ENCODE measurements at places on chromosomes 7 and 10. TPM values are rescaled to one million over a fixed set of nuclear protein-coding genes. Genes with fewer than 3 reads are reported as not detected.

The DEPP1 gene
- total RNA-seq = 1.5 TPM

The KAZALD1 gene
- total RNA-seq = 0.55 TPM

The CFAP46 gene
- not detected for total RNA-seq

The HMX3 gene
- total RNA-seq = not detected

The PYROXD2 gene
- total RNA-seq = 2.8 TPM

The CALCR gene
- total RNA-seq = not detected

The DRGX gene
- total RNA-seq = not detected

The AKR1C1 gene
- 0.97 TPM for total RNA-seq

GRCh38 chr7:134724606-134725005, 54.8 kb upstream of the CALD1 start:
- H3K27me3 ChIP-seq = no peaks in the 10 kb centered on the region
- peaks cover 12% of the 10 kb centered on the region for H3K36me3 ChIP-seq
- H3K4me1 ChIP-seq = peaks cover 18% of the 10 kb centered on the region
- no peak overlapping the region for H3K4me3 ChIP-seq
- H3K27ac ChIP-seq = peak overlapping the region; percentile 43

GRCh38 chr10:23413629-23414089, 25.2 kb upstream of the OTUD1 start:
- H3K27me3 ChIP-seq = no peaks in the 10 kb centered on the region
- peaks cover 20% of the 10 kb centered on the region for H3K4me1 ChIP-seq
- no peak overlapping the region for H3K4me3 ChIP-seq
- H3K36me3 ChIP-seq = no peaks in the 10 kb centered on the region
- peak overlapping the region; percentile 56 for H3K27ac ChIP-seq

DNA sequence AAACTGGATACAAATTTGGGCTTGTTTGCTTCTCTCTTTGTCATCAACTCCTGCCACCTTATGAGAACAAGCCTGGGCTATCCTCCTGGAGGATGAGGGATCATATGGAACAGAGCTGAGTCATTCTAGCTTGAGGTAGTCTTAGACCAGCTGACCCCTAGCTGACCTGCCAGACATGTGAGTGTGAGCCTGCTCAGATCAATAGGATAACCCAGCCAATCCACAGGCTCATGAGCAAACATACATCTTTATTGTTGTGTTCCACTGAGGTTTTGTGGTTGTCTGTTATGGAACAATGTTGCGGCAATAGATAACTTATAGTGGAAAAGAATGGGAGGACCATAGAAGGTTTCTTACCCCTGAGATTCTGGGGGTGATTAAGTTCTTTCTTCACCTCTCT, 54.5 kb upstream of the FAM180A start:
- no peak for DNase-seq
- peaks cover 1% of the 10 kb centered on the region for H3K4me1 ChIP-seq
- peaks cover 13% of the 10 kb centered on the region for H3K27me3 ChIP-seq
- H3K27ac ChIP-seq = no peak overlapping the region
- no peaks in the 10 kb centered on the region for H3K36me3 ChIP-seq

- no peaks in the 10 kb centered on the region for H3K27me3 ChIP-seq
- H3K4me1 ChIP-seq = peaks cover 17% of the 10 kb centered on the region
- no peak overlapping the region for H3K4me3 ChIP-seq
- H3K36me3 ChIP-seq = no peaks in the 10 kb centered on the region
- DNase-seq = no peak
Observed at GRCh38 chr7:159064816-159065510, 79.7 kb downstream of the VIPR2 start.

DNA sequence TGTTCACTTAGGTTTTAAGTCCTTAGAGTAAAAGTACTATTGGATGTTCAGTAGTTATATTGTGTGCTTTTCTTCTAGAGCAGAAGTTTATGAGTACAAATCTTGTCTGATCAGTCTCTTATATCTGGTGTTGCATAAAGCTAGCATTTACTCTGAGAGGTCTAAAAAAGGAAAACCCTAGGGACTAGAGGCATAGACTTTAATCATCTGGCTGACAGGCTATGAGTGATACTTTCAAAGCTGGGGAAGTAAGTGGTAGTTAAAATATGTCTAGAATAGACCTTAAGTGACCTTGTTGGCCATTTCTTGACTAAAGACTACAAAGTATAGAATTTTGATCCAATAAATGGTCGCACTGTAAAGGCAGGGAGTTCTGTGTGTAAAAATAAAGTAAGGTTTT, 32.9 kb upstream of the PHYHIPL start:
- H3K4me3 ChIP-seq = no peak overlapping the region
- no peaks in the 10 kb centered on the region for H3K27me3 ChIP-seq

DNA sequence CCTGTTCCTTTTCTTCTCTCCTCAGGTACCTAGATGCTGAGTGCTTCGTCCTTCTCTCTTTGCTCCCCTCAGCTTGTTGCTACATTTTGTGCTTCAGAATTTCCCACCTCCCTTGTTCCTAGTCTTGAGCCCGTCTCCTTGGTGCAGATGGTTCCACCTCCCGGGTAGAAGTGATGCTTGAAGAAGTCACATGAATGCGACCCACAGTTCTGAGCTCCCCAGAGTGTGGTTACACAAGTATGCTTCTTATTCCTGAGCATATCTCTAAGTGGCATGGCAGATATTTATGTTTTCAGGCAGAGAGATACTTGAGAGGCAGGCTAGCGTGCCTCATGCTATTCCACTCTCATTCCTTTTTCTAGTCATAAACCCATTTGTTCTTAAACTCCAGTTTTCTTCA, 34.0 kb downstream of the INPP5F start:
- H3K27me3 ChIP-seq = no peaks in the 10 kb centered on the region
- H3K4me1 ChIP-seq = peaks cover 12% of the 10 kb centered on the region
- no peak overlapping the region for H3K27ac ChIP-seq
- H3K4me3 ChIP-seq = no peak overlapping the region

DNA sequence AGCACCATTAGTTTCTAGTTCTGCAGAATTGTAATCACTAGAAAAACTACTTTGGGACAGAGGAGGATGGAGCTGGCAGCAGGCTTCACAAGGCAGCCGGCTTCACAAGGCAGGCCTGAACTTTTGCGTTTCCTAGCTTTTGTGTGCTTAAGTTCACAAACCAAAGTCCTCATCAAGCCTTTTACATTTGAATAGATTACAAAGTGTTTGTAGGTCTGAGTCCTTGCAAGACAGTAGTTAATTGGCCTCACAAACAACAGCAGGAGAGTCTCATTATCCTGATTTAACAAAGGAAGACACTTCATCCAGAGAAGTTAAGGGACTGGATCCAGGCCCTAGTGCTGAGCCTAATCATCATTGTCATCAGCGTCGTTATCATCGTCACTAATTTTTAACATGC, 147.8 kb upstream of the AUTS2 start:
- no peaks in the 10 kb centered on the region for H3K36me3 ChIP-seq
- H3K27me3 ChIP-seq = no peaks in the 10 kb centered on the region
- H3K4me3 ChIP-seq = no peak overlapping the region
- H3K27ac ChIP-seq = no peak overlapping the region

GRCh38 chr10:95133016-95133752, 60.9 kb upstream of the ACSM6 start:
- H3K4me1 ChIP-seq = no peaks in the 10 kb centered on the region
- H3K4me3 ChIP-seq = no peak overlapping the region
- no peak overlapping the region for H3K27ac ChIP-seq
- DNase-seq = peak; percentile 61
- H3K27me3 ChIP-seq = peaks cover 1% of the 10 kb centered on the region

- no peak overlapping the region for H3K27ac ChIP-seq
- peaks cover 5% of the 10 kb centered on the region for H3K4me1 ChIP-seq
- no peak overlapping the region for H3K4me3 ChIP-seq
- H3K27me3 ChIP-seq = peaks cover 6% of the 10 kb centered on the region
- no peaks in the 10 kb centered on the region for H3K36me3 ChIP-seq
- no peak for DNase-seq
Observed at GRCh38 chr10:2882628-2883027, 184.7 kb upstream of the PFKP start.

DNA sequence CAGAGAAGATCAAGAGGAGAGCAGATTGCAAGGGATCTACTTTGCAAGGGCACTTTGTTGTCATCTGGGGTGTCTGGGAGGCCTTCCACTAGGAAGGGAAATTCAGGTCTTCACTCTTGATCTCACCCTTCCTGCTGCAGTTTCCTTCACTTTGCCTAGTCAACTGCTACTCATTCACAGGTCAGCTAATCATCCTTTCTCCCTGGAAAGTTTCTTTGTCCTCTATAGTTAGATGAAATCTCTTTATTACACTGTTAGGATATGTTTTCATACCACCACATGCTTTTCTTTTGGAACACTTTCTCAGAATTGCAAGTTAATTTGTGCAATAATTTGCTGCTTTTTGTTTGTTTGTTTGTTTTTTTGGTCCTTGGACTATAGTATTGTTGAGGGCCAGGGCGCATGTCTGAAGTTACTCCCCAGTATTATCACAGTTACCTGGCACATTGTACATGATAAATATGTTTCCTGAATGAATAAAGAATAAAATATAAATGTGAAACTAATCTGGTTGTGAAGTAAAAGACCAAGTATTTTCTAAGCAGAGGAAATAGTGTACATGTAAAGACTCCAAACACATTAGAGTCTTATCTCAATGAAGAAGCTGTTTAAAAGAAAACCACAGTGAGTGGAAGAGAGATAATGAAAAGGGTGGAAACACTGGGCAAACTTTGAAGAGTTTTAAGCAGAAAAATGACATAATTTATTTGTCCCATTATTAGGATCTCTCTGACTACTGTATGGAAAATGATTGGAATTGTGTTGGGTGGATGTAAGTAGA, 139.9 kb upstream of the DGKB start:
- no peaks in the 10 kb centered on the region for H3K27me3 ChIP-seq
- no peak overlapping the region for H3K27ac ChIP-seq
- no peaks in the 10 kb centered on the region for H3K4me1 ChIP-seq
- no peak overlapping the region for H3K4me3 ChIP-seq

GRCh38 chr10:28008054-28008453, 9.2 kb upstream of the ODAD2 start:
- H3K27ac ChIP-seq = no peak overlapping the region
- DNase-seq = no peak
- no peaks in the 10 kb centered on the region for H3K36me3 ChIP-seq
- H3K4me3 ChIP-seq = no peak overlapping the region

DNA sequence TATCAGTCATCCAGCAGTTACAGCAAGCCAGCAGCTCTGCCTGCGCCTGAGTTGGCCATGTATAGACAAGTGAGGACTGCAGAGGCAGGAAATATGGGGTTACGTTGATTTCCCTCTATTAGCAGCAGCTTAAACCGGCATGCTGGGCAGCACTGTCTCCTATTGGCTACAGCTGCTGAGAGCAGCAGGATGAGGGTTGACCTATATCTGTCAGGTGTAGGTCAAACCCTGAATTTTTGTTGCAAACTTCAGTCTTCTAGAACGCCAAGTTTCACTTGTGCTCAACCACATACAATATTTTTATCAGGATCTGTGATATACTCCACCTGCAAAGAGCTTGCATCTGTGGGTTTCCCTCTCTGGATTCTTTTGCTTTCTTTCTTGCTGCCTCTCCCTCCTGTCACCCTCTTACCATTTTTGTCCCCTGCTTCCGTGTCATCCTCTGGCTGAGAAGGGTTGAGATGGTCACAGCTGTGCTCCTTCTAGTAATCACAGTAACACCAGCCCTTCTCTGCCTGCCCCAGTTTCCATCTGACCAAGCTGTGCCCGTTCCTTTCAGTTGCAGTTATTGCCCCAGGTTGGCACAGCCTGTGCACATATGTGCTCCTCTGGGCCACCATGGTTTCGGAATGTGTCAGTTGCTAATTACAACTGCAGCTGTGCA, 23.8 kb upstream of the GLCCI1 start:
- peak overlapping the region; percentile 80 for H3K27ac ChIP-seq
- H3K36me3 ChIP-seq = no peaks in the 10 kb centered on the region
- peaks cover 19% of the 10 kb centered on the region for H3K4me1 ChIP-seq
- DNase-seq = peak; percentile 40
- peak overlapping the region; percentile 62 for H3K4me3 ChIP-seq

DNA sequence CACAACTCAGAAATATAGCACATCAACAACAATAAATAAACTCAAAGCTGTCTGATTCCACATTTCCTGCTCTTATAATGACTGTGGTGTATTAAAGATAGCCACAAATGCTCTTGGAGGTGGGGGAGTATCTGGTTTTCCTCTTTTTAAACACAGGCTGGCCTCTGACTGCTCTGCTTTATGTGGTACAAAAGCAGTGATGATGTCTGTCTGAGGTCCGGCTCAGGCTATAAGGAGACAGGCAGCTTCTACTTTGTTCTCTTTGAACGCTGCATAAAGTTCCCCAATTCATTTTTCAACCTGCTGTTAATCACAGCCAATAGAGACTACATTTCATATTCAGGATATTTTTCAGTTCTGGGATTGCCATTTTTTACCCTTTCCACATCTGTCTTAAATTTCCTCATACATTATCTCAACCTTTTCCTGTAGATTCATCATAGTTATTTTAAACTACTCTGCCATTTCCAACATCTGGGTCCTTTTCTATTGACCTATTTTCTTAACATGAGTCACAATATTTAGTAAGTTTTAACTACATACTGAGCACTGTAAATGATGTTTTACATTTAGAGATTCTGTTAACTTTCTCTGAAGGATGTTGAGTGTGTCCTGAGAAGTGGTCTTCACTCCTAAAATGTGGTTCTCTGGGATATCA, 64.9 kb downstream of the CRPPA start:
- no peak overlapping the region for H3K4me3 ChIP-seq
- no peak for DNase-seq

DNA sequence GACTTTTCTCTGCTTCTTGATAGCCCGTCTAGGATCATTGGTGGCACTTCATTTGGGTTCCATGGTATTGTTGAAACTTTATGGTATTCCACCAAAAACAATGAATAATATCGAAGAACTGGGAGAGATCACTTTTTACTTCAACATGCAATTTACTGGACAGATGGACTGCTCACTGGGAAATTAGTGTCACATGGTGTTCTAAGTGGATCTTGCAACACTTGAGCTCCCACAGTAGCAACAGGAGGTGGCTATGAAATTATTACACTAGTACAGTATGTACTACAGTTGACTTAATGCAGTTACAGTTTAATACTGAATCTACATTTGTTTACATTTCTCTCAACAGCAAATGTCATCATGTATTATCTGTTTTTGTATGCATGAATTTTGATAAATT, 997.3 kb downstream of the REEP3 start:
- no peaks in the 10 kb centered on the region for H3K36me3 ChIP-seq
- H3K4me1 ChIP-seq = no peaks in the 10 kb centered on the region
- DNase-seq = no peak
- no peak overlapping the region for H3K27ac ChIP-seq
- no peak overlapping the region for H3K4me3 ChIP-seq

DNA sequence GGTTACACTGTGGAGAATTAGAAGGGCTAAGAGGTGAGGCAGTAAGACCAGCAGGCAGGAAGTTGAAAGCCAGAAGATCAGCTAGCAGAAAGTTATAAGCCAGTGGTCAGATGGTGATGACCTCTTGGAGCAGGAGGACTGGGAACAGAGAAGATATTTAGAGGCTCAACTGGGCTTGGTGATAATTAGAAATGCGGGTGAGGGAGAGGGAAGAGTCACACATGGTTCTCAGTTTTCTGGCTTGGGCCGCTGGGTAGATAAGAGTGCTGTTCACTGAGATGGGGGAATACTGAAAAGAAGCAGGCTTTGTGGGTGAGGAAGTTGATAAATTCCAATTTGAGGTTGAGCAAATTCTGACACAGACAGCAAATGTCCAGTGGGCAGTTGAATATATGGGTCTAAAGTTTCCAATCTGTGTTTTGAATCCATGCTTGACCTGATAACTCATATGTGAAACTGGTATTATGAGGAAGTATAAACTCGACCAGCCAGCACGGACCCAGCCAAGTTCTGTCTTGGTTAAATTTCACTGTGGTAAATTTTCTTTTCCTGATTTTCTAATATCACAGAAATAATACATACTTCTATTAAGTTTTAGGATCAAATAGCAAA, 22.7 kb downstream of the LSMEM1 start:
- no peak for DNase-seq
- H3K36me3 ChIP-seq = no peaks in the 10 kb centered on the region
- no peak overlapping the region for H3K4me3 ChIP-seq
- H3K27ac ChIP-seq = no peak overlapping the region

All from activated T-helper 2 cell treated with anti-CD3 and anti-CD28 coated beads, Interferon-gamma antibody, Interleukin-2, Interleukin-4, amounts not matched to agents 10 μg/mL and 5 μg/mL and 100 μg/mL, durations not matched to agents 14 hours and 24 hours and 36 hours (primary cell).